ENCODE measurements at places on chromosomes 5 and 9.

DNA sequence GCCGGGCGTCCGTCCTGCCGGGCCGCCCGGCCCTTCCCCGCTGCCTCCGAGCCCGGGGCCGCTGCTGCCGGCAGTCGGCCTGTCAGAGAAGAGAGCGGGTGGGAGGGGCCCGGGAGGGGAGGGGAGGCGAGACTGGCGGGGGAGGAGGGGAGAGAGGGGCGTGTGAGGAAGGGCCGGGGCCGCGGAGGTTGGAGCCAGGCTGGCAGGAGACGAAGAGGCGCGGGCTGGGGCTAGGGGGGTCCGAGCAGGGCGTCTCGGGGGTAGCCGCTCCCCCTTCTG lies 570 bp downstream of the CREBRF start:
- DNase-seq = no peak

DNA sequence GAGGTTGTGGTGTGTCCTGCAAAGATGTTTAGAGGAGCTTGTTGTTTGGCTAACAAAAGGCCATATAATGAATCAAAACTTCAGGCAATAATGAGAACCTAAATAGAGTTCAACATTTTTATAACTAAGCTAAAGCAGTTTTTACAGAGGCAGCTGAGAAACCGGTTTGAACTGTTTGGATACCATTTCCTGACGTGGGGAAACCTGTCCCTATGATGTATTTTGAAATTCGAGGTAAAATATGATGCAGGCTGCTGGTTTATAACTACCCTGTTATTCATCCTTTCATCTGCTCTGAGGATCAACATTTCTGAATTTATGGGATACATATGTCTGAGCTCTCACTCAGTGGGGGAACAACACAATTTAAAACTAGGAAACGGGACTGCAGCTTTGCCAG lies 289.5 kb upstream of the IRX2 start:
- DNase-seq = no peak

GRCh38 chr5:4065472-4066320 lies 470.1 kb downstream of the IRX1 start:
- no peak for DNase-seq

DNA sequence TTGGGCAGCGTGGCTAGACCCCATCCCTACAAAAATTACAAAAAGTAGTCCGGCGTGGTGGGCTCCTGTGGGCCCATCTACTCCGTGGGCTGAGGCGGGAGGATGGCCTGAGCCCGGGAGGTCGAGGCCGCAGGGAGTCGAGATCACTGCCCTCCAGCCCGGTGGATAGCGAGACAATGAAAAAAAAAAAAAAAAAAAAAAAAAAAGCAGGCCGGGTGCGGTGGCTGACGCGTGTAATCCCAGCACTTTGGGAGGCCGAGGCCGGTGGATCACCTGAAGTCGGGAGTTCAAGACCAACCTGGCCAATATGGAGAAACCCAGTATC lies 110.5 kb upstream of the LPCAT1 start:
- DNase-seq = no peak

DNA sequence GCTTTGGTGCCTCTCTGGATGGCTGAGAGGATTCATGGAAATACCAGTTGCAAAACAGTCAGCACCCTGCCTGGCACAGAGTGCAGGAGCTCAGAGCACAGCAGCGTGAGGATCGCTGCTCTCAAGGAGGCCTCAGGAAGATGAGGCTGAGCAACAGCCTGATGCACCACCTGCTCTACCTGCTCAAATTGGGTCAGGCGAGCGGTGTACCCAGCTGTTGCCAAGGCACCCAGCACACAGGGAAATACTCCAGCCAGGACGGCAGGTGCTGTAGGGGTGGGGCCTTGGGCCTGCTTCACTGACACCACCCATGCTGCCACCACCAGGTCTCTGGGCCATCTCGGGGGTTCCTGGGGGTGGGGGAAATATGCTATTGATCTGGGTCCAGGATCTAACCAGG lies 4.3 kb downstream of the EEIG1 start:
- DNase-seq = no peak

DNA sequence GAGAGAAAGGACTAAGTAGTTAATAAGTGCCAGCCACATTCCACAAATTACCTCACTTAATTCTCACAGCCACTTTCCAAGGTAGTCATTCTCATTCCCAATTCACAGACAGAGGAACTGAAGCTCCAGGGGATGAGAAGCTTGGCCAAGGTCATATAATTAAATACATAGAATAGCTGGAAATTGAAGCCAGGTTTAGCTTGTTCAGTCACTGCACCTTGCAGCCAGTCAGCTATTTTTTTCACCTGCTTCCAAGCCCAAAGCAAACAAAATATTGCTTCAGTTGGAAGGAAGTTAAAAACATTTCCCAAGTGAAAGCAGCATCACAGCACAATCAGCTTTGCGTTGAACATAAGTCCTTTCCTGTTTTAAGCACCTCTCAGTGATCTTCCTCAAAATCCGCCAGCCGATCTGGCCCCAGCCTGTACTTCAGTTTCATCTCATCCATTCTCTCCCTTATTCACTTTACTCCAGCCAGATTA lies 4.8 kb downstream of the ALDH1A1 start:
- no peak for DNase-seq

DNA sequence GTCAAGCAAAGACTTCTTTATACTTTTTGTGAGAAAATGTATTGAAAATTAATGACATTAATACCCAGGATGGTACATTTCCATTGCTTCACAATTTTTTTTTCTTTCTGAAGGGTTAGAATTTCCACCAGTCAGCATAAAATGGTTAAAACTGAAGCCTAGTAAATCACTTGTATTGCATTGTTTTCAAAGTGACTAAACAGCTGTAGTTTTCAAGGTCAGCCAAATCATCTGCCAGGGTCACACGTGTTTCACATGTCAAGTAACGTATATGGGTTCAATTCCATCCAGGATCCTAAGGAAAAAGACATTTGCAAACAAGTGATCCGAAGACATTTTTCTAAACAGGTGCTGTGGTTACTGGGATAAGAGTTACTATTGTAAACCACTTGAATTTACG lies 574.2 kb downstream of the RAB3C start:
- no peak for DNase-seq

GRCh38 chr5:84274585-84275468 lies 109.9 kb downstream of the EDIL3 start:
- DNase-seq = no peak

DNA sequence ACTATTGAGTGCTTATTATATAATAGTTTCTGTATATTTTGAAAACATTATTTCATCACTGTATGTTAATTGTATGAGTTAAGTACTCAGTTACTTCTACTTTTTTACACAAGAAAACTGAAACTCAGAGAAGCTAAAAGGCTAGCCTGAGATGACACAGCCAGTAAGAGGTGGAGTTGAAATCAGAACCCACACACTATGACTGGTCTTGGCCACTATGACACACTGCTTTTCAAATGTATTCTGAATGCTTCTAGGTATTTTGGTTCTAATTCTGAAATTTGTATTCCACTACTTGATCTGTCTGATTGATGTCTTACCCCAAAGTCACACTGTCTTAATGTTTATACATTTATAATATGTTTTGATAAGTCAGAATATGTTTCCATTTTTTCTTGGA lies 181.8 kb downstream of the ZDHHC21 start:
- no peak for DNase-seq

DNA sequence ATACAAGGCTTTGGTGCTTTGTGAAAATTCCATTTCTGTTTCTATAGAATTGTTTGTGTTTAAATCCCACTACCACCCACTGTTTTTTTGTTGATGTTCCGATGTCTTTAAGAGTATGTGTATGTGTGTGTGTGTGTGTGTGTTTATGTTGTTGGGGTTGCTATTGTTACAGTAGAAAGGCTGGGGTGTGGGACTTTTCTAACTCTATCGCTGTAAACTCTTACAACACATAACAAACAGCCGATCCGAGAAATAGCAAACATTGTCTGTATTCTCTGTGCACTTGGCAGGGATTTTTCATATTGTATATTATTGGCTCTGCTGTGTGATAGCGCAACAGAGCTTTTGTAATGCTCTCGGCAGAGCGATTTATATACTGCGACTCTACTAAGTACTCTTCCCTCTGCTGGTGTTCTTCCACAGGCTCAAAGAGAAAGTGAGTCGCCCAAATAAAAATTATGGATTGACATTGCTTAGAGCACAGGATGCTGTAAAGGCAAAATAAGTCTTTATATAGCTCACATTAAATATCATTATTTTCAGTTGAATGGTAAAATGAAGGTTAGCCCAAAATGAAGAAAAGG lies 492.2 kb upstream of the ARRDC3 start:
- DNase-seq = no peak

GRCh38 chr9:88184976-88185375 lies 46.7 kb upstream of the SPATA31C2 start:
- no peak for DNase-seq

DNA sequence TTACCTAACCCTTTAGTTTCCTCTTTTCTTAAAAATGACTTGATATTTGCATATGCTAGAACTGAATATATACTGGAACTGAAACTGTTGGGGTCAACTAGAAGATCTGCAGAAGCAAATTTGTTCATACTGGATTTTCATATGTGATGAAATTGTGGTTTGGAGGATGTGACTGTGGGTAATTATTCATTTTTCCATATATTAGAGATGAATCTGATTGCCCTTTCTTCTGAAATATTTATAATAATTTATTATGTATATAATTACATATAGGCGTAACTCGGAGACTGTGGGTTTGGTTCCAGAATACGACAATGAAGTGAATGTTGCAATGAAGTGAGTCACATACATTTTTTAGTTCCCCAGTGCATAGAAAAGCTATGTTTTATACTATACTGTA lies 149.1 kb downstream of the ATP10B start:
- no peak for DNase-seq

DNA sequence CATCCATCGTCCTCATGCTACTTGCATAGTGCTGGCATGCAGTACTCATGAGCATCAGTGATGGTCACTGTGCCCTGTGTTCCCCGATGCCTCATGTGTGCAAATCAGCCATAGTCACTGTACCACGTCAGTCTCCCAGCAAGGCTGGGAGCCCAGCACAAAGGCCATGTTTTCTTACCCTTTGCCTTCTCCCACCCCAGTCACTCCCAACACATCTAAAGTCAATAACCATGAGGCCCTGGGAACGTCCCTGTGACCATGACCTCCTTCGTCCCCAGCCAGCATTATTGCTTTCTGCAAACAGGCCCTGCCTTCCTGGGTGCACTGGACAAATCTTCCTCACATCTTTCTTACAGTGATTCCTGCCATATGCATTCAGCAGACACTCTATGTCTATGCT lies 406.1 kb downstream of the ICE1 start:
- no peak for DNase-seq

GRCh38 chr5:57243286-57244137 lies 69.7 kb downstream of the GPBP1 start:
- no peak for DNase-seq

GRCh38 chr5:180852495-180852894 lies 8.6 kb downstream of the ZFP62 start:
- no peak for DNase-seq

DNA sequence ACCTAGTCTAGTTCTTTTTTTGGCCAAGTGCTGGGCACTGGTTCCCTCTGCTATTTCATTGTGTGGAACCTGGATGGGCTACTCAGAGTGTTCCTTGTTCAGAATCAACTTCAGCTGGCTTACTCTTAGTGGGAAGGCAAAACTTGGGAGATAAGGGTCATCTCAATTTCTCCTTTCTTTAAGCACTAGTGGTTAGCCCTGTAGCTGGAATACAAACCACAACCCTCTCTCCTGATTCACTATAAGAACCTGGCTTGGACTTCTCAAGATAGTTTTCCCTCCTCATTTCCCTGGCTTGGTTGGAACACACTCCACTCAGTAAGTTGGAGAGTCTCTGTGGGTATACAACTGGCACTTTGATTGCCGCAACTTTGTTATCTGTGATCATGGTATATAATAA lies 35.1 kb downstream of the GRIA1 start:
- no peak for DNase-seq

DNA sequence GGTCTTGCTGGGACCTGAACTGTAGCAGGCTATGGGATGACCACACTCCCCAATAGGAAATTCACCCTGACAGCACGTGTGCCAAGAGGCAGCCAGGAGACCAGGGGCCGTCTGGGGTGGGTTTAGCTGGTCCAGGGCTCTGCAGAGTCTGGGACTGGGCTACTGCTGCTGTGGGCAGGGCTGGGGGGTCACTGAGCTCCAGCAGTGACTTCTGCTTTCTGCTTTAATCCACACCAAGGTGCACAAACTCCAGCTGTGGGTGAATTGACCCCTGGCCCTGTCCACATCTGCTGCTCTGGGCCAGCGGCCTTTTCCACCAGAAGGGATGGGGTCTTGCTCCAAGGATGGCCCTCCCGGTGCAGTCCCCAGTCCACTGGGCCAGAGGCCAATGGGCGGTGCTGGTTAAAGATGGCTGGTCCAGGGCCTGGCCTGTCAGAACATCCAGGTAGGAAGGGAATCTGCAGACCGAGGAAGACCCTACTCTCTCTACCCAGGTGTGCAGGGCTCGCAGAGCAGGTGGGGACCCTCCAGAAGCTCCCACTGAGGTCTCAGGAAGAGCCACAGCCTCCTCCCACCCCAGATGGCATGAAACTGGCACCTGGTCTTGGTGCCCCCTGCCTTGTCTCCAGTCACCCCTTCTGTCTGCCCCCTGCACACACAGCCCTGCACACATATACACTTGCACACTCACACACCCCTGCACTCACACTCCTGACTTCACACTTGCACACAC lies 28.0 kb downstream of the GLT6D1 start:
- DNase-seq = no peak

GRCh38 chr5:141042555-141042954 lies 8.6 kb upstream of the PCDHB1 start:
- DNase-seq = no peak

- no peak for DNase-seq
These were observed at the start of gene PCDHGA9 for GRCh38 chr5:141402553-141403243. Gene PCDHGA9, plus strand, starts transcription at chr5:141402778. Its CDS starts 175 bp downstream, at chr5:141402953.

DNA sequence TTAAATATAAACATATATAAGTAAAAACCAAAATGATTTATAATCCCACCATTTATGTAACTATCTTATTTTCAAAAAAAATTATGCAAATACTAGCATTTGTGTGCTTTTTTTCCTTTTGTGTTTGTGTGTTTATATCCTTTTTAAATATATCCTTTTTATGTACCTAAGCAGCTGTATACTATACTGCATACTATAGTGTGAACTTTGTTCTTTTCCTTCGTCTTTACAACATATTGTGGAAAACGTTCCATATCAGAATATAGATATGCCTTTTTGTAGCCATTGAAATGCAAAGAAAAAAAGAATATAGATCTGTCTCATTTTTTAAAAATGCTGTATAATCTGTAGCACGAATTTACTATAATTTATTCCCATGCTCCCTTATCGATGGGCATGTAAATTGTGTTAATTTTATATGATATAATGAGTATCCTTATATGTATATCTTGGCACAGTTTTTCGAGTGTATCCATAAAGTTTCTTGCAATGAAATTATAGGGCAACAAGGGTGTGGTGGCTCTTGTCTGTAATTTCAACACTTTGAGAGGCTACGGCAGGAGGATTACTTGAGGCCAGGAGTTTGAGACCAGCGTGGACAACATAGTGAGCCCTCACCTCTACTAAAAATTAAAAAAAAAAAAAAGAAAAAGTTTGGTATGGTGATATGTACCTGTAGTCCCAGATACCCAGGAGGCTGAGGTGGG lies 83.3 kb downstream of the STK32A start:
- no peak for DNase-seq

- DNase-seq = no peak
These were observed 27.1 kb upstream of the CTXN3 start for GRCh38 chr5:127621601-127622325.

Data from posterior cingulate gyrus (tissue), 11 donors.